NCI-H1417 treated with DMSO at 0.1 percent for 48 hours (cell line): ENCODE measurements at places on chromosomes 16 and 17.

GRCh38 chr17:1147664-1148063 lies 32.1 kb downstream of the ABR start:
- peak; percentile 12 for DNase-seq

DNA sequence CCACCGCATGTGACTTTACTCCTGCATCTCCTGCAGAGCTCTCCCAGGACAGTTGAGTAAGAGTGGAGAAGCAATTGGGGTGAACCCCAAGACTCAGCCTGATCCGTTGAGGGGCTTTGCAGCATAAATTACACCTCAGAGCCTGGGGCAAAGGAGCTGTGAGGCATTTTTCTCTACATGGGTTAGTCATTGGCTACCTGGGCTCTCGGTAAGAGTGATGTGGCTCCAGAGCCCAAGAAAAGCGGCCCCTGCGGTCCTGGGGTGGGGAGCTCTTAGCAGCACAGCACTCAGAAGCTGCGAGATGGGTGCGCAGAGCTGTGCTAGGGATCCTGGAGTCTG lies 40.4 kb upstream of the C16orf78 start:
- no peak for DNase-seq

DNA sequence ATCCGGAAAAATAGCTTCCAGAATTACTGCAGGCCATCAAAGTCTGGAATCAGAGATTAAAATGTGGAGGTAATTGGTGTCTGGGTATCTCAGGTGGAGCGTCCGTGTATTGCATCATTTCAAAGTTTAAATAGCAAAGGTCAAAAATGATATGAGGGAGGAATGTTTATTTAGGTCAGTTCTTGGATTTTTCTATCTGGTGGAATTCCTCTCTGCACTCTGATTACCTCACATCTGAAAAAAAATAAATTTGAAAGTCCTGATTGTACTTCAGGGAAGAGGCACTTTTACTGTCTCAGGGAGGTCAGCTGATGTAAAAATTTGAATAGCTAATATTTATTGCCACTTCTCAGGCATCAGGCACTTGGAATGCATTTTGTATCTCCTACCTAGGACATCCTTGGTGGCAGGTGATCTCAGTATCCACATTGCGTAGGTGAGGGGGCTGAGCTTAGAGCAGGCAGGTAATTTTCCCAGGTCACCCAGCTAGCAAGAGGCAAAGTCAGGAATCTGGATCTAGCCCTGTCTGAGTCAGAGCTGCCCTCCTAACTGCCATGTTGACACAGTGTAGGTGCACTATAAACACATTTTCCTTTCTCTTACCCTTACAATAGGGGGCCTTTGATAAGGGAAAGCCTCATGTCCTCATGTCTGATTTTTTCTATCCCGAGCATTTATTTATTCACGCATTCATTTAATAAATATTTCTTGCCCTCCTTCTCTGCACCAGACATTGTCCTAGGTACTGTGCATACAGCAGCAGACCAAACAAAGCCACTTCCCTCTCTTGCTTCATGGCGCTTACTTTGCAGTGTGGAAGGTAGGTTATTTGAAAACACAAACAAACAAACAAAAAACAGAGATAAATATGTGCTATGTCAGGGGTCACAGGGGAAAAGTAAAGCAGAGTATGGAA lies 454.3 kb downstream of the HAPSTR1 start:
- no peak for DNase-seq

DNA sequence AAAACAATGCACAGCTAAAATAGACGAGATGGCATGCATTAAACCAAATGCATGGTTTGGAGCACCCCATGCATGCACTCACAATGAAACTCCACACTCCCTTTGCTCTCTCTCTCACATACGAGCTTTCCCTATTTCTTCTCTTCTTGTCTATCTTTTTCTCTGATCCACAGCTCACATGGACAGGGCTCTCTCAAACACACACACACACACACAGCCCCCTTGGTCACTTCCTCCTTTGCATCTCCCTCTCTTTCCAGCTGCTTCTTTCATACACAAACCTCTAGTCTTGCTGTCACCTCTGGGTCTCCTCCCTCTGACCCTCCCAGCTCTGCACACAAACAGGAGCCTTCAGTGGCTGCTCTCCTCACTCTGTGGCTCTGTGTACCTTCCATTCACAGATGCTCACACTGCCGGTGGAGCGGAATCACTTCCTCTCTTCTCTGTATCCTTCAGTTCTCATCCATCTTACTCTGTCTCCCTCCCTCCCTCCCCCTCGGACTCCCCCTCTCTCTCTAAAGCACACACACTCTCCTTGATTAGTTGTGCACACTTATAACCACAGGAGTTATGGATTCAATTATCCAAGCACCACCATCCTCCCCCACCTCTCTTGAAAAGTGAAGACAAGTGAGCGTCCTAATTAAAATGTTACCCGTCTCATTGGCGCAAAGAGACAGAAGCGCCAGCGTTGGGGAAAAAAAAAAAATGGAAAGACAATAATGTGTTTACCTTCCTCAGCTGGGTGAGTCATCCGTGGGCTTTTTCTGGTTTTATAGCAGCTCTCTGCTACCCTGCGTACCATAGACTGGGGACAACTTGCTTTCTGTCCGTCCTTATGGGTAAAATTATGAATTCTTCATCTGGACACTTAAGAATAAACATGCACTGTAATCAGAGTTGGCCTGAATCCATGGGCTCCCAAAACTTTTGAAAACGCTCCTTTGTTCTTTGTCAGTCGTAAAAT lies 90.8 kb downstream of the SHISA6 start:
- DNase-seq = no peak

- no peak for DNase-seq
Observed at GRCh38 chr16:70715055-70715858, 29.4 kb upstream of the MTSS2 start.

GRCh38 chr16:70254180-70254964 lies 2.6 kb upstream of the EXOSC6 start:
- no peak for DNase-seq

DNA sequence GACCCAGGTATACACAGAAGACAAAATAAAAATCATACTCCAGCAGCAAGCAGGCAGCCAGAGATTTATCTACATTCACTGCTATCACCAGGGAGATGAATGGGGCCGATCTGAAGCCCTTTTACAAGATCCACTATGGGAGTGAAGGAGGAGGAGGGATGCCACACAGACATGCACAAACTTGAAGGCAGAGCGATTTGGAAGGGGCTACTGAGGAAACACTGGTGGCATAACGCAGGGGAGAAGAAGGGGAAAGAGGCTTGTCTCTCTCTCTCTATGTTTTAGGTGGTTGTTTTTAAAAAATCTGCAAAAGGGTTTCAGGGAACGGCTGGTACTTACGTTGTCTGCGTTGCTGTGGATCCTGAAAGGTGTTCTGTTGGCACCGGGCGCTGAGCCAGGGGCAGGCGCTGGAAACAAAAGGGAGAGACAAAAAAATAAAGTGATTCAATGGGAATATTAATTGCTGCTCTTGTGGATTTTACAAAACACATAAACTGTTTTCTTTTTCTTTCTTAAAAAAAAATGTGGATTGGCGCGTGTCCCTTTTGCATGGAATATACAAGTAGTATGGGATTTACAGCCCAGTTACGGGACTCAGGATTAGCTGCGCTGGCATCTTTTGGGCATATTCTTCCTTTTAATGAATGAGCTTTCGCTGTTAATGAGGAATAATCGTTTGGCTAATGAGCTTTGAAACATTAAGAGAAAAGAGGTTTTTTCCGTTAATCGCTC lies 255.3 kb upstream of the PMFBP1 start:
- DNase-seq = no peak

GRCh38 chr17:61627125-61627524 lies 36.1 kb upstream of the NACA2 start:
- no peak for DNase-seq

DNA sequence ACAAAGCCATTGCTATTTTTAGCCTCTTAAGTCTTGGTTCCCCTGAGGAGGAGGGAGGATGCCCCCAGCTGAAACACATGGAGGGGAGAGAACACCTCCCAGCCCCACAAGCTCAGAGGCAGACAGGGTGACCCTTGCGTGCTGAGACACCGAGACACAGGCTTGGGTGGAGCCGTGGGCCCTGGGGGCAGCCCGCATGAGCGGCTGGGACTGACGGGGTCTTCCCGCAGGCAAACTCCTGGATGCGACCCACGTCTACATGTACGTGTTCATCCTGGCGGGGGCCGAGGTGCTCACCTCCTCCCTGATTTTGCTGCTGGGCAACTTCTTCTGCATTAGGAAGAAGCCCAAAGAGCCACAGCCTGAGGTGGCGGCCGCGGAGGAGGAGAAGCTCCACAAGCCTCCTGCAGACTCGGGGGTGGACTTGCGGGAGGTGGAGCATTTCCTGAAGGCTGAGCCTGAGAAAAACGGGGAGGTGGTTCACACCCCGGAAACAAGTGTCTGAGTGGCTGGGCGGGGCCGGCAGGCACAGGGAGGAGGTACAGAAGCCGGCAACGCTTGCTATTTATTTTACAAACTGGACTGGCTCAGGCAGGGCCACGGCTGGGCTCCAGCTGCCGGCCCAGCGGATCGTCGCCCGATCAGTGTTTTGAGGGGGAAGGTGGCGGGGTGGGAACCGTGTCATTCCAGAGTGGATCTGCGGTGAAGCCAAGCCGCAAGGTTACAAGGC lies 9.8 kb downstream of the SLC16A3 start:
- DNase-seq = no peak

GRCh38 chr16:51937771-51938170 lies 609.2 kb downstream of the TOX3 start:
- no peak for DNase-seq

GRCh38 chr17:59154292-59154720 lies 680 bp downstream of the SKA2 start:
- no peak for DNase-seq

GRCh38 chr17:50884439-50885311 lies 18.5 kb upstream of the TOB1 start:
- no peak for DNase-seq

DNA sequence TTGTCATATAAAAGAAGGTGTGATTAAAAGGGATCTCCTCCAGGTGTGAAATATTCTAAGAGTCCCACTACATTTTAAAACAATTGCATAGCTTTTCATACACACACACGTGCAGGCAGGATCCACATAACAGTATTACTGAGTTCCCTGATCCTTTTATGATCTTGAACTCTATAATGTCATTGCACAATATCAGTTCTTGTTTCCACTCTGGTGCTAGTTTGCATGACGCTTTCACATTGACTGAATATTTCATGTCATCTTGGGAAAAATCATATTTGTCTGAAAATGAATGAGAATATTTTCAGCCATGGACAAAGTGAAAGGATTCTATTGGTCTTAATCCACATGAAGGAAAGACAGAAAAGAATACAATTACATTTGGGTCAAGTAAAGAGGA lies 703.8 kb downstream of the CDH8 start:
- no peak for DNase-seq

DNA sequence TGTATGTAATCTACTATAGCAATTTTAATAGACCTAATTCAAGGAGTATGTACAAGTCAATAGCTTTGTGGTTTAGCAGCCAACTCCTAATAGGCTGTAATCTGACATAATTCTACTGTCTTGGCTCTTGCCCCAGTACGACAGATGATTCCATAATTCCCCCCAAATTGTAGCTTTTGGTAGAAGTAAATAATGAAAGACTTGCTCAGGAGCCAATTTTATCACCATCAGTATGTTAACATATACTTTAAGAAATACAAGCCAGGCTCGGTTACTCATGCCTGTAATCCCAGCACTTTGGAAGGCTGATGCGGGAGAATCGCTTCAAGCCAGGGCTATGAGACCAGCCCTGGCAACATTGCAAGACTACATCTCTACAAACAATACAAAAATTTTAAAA lies 53.9 kb downstream of the AP2B1 start:
- no peak for DNase-seq

- DNase-seq = no peak
Observed at GRCh38 chr16:53982631-53983042, 278.7 kb downstream of the FTO start.

DNA sequence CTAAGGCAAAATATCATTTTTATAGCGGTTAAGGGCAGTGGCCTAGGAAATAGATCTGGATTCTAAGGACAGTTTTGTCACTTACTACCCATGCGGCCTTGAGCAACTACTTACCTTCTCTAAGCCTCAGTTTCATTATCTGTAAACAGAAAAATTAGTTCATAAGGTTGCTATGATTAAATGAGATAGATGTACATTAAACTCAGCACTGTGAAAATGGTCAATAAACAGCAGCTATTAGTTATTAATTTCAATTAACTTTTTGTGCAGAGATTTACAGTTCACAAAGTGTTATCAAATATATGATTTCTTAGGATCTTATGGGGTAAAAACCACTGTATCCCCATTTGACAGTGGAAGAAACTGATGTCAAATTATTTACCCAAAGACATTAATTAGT lies 135.5 kb upstream of the CORO6 start:
- DNase-seq = no peak

- DNase-seq = no peak
Observed at GRCh38 chr17:79919164-79919585, 79.9 kb upstream of the CBX4 start.

DNA sequence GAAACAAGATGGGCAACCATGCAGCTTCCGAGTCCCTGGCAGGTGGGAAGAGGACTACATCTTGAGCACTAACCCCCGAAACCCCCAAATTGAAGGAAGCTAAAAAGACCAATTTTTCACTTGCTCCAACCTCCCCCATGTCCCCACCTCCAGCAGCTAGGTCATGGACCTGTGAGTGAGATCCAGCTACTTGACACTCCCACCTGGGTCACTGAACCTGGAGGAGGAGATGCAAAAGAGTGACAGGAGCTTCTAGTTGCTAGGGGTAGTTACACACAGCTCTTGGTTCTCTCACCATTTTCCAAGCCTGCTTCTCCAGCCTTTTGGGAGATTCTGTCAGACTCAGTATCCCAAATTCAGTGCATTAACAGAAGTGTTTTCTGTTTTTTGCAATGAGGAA lies 11.2 kb downstream of the PDZD9 start:
- DNase-seq = no peak

DNA sequence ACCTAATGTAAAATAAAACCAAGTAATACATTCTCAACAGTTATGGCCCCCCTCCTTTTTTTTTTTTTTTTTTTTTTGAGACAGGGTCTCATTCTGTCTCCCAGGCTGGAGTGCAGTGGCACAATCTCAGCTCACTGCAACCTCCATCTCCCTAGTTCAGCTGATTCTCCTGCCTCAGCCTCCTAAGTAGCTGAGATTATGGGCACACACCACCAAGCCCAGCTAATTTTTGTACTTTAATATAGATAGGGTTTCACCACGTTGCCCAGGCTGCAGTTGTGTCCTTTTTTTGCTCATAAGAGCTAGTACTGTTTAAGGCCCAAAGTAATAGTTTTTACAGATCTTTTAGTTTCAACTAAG lies 18.3 kb downstream of the EARS2 start:
- no peak for DNase-seq

DNA sequence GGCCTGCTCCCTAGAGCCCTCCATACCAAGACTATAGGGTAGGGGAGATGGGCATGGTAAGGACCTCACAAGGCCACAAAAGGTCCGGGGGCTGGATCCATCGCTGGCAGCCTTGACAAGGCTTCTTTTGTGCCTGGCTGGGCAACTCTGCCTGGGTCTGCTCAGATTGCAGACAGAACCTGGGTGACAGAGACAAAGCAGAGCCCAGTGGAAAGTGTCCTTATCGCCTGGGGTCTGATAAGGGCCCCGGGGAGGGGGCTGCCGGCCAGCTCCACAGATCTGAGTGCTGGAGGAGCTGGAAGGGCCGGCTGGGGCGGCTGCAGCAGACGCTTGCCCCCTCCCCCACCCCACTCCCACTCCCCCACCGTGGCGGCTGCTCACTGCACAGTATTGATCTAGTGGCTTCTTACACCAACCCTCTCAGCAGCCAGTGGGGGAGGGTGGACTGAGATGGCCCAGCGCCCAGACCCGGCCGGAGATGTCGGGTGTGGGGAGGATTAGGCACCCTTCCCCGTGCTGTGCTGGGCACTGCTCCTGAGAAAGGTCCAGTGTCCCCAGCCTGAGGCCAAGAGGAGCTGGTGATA lies 7.2 kb downstream of the MMP15 start:
- no peak for DNase-seq

- DNase-seq = peak; percentile 30
Observed at GRCh38 chr16:84599521-84600202, 18.2 kb downstream of the COTL1 start.
